ENCODE measurements at places on chromosomes 11 and 22.
A peak's percentile ranks its signal among the peaks of the same experiment; 100 is the strongest.

DNA sequence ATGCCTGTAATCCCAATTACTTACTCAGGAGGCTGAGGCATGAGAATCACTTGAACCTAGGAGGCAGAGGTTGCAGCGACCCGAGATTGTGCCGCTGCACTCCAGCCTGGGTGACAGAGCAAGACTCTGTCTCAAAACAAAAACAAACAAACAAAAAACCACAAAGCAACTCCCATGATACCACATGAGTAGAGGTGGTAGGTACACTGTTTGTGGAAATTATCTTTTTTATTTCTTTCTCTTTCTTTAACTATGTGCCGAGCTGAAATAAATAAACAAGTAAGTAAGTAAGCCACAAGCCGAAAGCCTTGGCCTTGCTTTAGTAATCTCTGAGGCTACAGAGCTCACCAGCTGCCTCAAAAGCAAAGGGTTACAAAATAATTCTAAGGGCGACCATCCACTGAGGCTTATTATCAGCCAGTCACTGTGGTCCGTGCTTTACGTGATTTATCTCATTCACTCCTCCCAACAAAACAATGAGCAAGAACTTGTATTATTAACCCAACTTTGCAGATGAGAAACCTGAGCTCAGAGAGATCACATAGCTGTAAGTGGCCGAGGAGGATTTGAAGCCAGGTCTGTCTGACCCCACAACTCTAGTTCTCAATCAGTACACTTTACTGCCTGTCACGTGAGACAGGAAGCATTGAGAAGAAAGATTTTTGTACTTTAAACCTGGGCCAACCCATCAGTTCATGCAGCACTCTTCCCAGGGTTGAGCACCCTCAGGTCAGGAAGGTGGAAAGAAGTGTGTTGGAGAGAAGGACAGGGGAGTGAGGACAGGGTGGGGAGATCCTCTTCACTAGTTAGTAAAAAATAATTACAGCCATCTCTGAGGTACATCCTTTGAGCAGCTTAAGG, 69.8 kb upstream of the MTMR2 start:
- no peak for DNase-seq

- DNase-seq: no peak
These were observed 758.3 kb downstream of the NELL1 start for GRCh38 chr11:21427726-21428125.

- no peak for DNase-seq
These were observed 75.3 kb downstream of the ARFGAP2 start for GRCh38 chr11:47101406-47101805.

DNA sequence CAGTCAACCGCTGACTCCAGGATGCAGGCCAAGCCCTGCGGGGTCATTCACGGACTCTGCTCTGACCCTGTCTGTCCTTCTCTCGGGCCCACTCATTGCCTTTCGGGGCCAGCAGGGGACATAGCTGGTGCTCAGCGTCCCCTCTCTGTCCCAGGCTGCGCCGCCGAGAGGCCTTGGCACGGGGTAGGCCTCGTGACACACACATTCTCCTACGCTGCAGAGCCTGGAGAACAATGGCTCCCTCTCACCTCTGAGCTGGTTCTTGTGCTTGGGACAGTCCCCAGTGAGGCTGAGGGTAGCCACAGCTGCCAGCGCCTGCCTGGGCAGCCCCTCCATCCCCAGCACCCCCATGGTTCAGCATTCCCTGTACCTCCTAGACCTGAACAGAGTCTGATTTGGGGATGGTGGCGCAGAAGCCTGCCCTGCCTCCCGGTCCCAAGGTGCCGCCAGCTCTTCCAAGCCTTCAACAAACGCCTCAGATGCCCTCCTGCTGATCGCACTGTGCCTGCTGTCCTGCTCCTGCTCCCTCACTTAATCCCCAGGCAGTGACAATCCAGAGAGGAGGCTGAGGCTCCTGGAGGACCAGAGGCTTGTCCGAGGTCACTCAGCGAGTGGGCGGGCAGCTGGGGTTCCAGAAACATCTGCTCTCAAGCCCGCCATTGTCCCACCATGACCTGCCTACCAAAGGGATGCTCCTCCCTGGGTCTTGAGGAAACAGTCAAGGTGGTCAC, 30.4 kb downstream of the DUSP8 start:
- no peak for DNase-seq

DNA sequence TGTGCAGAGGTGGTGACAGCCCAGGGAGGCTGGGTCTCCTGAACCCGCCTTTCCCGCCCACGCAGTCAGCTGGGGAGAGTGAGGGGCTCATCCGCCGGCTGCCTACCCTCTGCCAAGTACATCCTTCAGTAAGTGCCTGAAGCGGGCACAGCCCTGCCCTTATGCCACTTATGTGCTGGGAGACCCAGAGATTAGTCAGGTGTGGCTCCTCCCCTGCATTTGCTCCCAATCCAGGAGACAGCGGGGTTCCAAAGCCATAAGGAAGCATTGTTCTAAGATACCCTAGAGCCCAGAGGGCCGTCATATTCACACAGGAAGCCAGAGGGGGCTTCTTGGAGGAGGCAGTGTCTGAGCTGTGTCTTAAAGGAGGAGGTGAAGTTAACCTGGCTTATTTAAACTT, 5.8 kb upstream of the PPP6R3 start:
- DNase-seq: no peak

DNA sequence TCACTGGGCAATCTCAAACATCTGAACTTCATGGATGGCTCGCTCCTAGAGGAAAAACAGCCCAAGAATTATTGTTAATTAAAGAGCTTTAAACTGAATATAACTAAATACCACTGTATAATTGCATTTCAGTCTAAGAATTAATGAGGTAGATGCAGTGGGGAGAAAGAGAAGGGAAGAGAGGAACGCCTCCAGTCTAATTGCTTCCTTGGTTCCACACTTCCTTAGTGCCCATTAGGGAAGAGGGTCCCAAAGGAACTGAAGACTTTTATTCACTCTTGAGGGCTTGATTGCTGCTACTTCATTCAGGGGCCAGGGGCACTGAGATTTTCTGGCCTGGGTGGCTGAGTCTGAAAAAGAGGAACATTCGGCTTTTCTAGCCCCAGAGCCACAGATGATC, 11.8 kb upstream of the OR10G7 start:
- no peak for DNase-seq

GRCh38 chr11:116310698-116311097, 462.1 kb downstream of the BUD13 start:
- no peak for DNase-seq

GRCh38 chr11:24226606-24227005, 270.2 kb upstream of the LUZP2 start:
- DNase-seq: no peak

DNA sequence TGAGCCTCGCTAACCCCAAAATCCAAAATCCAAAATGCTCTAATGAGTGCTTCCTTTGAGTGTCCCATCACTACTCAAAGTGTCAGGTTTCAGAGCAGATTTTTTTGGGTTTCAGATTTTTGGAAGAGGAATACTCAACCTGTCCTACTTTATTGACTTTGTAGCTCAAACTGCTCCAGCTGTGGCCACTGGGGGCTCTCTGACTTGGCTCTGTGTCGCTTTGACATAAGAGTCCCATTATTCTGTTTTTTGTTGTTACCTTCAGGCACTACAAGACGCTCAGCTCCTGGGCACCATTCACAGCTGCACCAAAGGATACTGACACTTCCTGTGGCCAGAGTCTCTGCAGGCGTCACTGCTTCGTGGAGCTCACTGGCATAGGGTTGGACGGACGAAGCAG, 41.1 kb downstream of the PHF21B start:
- DNase-seq: no peak

DNA sequence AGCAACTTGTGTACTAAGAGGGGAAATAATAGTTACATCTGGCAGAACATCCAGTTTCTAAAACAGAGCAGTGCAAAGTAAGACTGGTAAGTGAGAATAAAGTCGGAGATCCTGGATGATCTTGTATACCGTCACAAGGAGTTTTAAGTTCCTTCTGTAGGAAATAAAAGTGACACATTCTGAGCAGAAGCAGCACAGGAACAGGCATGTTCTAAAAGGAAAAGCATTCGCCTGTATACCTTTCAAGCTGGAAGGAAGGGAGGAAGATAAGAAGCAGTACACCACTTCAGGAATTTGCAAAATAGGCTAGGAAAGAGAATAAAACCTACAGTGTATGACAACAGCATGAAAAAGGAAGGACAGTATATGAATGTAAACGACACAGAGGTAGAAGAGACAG, 106.2 kb upstream of the TP53AIP1 start:
- no peak for DNase-seq

DNA sequence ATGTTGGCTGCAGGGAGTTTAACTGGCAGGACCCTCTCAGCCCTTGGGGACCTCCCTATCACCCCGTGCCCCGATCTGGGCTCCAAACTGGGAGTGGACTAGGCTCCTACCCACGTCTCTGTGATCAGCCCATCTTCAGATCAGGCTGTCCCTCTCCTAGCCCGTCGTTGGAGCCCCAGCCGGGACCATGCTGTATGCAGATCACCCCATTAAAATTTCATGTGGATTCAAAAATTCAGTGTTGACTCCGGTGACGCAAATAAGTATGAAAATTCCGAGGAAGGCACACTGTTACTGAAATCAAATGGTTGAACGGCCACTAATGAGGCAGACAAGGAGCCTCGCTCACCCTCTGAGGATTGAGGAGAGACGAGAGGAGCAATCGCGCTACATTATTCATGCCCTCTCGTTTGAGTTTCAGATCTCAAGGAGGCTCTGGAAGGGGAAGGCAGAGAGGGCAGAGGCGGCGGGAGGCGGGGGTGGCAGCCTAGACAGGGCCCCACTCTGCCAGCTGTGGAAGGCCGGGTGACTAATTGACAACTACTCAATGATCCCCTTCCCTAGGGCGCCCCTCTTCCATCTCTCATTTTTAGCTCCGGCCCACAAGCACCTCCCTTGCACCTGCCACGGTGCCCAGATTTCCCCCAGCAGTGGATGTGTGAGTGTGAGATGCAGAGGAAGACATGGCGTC, 255.4 kb downstream of the MIAT start:
- DNase-seq: no peak

DNA sequence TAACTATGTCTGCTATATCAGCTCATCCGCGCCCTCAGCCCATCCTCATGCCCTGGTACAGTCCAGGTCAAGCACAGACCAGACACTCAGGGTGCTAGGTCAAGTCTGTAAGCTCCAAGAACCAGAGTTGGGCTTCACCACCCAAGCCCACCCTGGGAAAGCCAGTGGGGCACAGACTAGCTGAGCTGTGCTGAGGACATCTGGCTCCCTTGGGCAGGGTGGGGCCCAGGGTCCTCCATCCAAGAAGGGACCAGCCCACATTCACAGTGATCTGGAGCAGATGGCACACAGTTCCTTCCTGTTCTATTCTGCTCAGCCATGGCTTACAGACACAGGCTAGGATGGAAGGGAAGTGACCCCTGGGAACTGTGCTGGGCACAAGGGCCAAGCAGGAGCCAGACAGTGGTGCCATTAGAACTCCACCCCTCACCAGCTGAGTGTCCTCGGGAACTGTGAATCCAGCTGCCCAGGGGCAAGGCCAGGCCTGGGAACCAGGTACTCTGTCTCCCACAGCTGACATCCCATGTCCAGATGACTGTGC, 9.1 kb downstream of the P2RY6 start:
- no peak for DNase-seq

DNA sequence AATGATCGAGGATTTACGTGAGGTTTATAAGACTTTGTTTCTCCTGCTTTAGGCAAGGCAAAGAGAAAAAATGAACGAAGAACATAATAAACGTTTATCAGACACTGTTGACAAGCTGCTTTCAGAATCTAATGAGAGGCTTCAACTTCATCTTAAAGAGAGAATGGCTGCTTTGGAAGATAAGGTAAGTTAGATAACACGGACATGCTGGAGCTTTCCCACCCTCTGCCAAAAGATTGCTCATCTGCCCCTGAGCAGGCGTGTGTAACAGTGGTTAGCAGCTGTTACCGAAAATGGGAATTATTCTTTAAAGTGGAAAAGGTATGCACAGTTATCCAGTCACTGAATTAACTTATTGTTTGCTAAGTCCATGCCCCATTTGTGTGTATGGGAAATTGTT, 62.8 kb upstream of the CTTN start:
- DNase-seq: no peak

- DNase-seq: no peak
These were observed 258 bp downstream of the CFAP68 start for GRCh38 chr11:111879637-111879960.

DNA sequence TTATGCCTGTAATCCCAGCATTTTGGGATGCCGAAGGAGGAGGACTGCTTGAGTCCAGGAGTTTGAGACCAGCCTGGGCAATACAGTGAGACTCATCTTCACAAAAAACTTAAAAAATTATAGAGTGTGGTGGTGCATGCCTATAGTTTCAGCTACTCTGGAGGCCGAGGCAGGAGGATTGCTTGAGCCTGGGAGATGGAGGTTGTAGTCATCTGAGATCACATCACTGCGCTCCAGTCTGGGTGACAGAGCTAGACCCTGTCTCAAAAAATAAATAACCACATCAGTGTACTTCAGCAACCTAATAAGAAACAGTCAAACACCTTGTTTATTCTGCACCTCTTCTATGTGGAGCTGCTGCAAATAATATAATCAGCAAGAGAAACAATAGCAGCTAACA, 1.4 kb downstream of the NARS2 start:
- DNase-seq: no peak

- DNase-seq: peak; percentile 48
These were observed 27.8 kb upstream of the GRAMD4 start for GRCh38 chr22:46592390-46592872.
